Hypothalamus (tissue), 51 donors: ENCODE measurements at places on chromosomes 5 and 9.

GRCh38 chr9:116279230-116279629 lies 125.6 kb downstream of the PAPPA start:
- DNase-seq = no peak

GRCh38 chr5:90344689-90345088 lies 64.9 kb downstream of the CETN3 start:
- DNase-seq = no peak

DNA sequence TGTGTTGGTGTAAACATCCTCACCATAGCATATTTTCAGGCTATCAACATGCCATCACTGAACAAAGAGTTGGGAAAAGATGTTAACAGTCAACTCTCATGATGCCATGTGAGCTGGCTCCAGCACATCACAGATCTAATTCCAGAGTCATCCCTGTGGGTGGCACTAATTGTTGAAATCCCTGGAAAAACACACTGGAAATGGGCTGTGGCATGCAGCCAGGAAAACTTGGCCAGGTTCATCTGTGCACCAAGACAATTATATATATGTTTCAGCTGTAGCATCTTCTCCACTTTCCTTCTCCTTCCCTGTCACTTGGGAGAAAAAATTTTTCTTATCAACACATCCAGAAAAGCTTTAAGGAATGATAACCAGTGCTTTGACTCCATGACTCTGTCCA lies 313.7 kb downstream of the TRIM32 start:
- no peak for DNase-seq

GRCh38 chr5:157596487-157596886 lies 20.9 kb upstream of the ADAM19 start:
- DNase-seq = no peak

GRCh38 chr5:44495280-44495679 lies 106.1 kb upstream of the FGF10 start:
- DNase-seq = no peak
